ENCODE measurements at places on chromosomes 7 and 10. TPM values are rescaled to one million over a fixed set of nuclear protein-coding genes. Genes with fewer than 3 reads are reported as not detected.

Gene TLX1
- 0.29 TPM for total RNA-seq

Gene SEMA3E
- 0.11 TPM for total RNA-seq

Gene CALHM3
- total RNA-seq, result not detected

Gene ASAH2B
- total RNA-seq, result 4.8 TPM

Gene SSMEM1
- not detected for total RNA-seq

Gene SLC13A1
- not detected for total RNA-seq

Gene GLI3
- total RNA-seq, result 0.95 TPM

Gene PCDH15
- total RNA-seq, result not detected

Gene SFTPA1
- 0.40 TPM for total RNA-seq

Gene RPP30
- total RNA-seq, result 10.1 TPM

Gene CYP2E1
- 3,856 TPM for total RNA-seq

Gene ADARB2
- total RNA-seq, result 0.68 TPM

Gene PIP
- total RNA-seq, result not detected

Gene MIOS
- 19.5 TPM for total RNA-seq

Gene WNT8B
- not detected for total RNA-seq

Gene ZNF117
- 2.6 TPM for total RNA-seq

Gene HTR5A
- not detected for total RNA-seq

Gene NUTM2E
- 0.15 TPM for total RNA-seq

Gene FIGNL1
- 4.9 TPM for total RNA-seq
